ENCODE measurements at places on chromosomes 12 and 14.

- no peak for DNase-seq
Measured at GRCh38 chr14:104274806-104275205, 136.4 kb downstream of the KIF26A start.

DNA sequence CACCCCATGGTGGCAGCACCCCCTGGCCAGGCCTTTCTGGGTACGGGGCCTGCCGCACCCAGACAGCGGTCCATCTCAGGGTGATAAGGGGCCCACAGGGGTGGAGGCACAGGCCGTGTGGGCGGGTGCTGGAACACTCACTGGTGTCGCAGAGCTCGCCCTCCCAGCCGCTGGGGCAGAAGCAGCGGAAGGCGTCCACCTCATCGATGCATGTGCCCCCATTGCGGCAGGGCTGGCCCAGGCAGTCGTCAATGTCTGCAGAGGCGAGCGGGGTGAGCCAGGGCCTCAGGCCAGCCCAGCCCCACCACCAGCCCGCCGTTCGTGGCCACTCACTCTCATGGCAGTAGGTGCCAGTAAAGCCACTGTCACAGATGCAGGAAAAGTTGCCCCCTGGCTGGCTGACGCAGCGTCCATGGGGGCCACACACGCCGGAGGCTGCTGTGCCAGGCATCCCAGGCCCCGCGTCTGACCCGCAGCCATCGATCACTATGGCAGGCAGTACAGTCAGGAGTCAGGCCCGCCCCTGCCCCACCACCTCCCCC lies 19.9 kb downstream of the JAG2 start:
- no peak for DNase-seq

GRCh38 chr12:32897687-32898573 lies 1.4 kb upstream of the PKP2 start:
- no peak for DNase-seq

DNA sequence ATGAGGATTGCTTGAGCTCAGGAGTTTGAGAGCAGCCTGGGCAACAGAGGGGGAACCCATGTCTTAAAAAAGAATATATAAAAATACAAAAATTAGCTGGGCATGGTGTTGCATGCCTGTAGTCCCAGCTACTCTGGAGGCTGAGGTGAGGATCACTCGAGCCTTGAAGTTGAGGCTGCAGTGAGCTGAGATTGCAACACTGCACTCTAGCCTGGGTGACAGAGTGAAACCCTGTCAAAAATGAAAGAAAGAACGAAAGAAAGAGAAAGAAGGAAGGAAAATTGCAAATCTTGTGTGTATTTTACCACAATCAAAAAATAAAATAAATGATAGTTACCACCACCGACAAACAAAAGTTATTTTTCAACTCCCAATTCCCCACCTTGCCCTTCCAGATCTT lies 45.3 kb downstream of the SPRING1 start:
- DNase-seq = no peak

- no peak for DNase-seq
Measured at GRCh38 chr14:64349741-64350490, 38.2 kb upstream of the MTHFD1 start.

- no peak for DNase-seq
Measured at GRCh38 chr12:1937481-1938224, 19.2 kb upstream of the CACNA2D4 start.

DNA sequence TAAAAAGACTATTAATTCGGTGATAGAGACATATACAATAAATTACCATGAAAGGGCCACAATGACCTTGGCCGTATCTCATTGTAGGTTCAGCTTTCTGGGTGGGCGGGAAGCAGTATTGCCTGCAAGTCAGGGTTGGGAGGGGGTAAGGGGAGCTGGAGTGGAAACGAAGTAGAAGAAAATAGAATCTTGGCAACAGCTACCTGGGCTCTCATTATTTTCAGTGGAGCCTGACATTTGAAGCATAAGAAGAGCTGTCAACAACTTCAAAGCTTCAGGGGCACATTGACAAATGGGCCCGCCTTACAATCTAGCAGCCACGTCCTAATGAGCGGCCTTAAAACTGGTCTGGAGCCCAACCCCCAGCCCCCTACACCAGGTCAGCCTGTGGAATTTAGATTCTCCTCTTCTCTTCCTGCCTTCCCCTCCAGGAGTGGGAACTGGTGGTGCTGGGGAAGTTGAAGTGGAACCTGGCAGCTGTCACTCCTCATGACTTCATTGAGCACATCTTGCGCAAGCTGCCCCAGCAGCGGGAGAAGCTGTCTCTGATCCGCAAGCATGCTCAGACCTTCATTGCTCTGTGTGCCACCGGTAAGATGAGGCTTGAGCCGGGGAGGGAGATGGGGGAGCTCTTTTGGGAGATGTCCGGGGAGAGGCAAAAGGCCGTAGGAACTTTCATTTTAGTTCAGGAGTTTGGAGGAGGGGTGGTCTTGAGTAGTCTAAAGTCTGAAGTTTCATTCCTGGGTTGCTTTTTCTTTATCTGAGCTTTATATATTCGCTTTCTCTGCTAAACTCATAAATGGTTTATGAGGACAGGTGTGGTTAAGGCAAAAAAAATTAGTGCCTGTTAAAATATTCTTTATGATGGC lies 5.0 kb downstream of the CCND2 start:
- no peak for DNase-seq

DNA sequence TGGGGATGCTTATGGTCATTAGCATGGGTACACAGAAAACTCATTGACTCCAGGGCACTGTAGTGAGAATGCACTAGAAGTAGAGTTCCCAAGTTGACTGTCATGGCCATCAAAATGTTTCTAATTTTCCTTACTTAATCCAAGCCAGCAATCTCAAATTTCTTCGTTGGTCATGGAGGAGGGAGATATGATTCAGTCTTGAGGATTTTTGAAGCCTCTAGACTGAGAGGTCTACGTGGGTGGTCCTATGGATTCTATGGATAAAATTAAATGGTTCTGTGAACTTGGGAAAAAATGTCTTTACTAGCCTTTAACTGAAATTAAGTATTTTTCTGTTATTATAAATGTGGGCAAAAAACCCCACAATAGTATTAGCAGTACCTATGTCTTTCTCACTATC lies 508.5 kb downstream of the FUT8 start:
- DNase-seq = no peak

DNA sequence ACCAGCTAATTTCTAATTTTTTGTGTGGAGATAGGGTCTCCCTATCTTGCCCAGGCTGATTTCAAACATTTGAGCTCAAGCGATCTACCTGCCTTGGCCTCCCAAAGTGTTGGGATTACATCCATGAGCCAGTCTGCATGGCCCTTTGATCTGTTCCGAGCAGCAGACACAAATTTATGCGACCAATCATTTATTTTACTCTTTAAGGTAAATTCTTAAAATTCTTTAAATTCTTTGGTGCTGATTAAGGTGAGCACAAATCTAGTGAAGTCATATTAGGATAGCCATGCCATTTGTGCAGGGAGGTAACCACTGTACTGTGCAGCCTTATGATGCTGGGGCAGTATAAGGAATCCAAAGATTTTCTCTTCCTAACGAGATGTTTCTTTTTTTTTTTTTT lies 135.7 kb downstream of the SRGAP1 start:
- DNase-seq = no peak

DNA sequence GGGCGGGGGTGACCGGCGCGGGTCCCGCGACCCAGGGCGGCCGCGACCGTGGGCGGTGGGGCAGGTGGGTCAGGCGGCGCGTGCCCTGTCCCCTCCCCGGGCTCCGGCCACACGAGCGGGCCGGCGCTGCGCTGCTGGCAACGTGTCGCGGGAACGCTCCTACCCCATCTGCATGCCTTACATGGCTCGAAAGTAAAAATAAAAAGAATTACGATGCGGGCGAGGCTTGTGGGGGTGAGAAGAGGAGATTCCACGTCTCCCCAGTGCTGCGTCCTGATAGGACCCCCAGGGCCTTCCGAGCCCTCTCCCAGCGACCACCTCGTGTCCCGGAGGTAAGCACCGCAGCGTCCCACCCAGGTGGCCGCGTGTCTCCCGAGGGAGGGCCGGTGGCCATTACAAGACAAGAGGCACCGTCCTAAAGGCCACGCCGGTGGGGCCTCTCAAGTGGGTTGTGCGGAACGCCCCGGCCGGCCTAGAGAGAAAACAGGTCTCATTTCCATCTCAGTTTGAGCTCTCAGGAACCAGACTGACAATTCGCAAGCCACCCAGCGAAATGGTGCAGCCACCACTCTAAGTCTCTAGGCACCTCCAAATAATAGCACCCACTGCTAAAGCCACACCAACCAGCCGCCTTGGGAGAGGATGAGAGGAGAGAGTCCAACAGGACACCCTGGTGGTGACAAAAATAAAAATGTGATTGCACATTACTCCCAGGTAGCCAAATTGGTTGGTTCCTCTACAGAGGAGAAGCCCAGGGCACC lies 612 bp upstream of the FOXN3 start:
- DNase-seq = peak; percentile 62

DNA sequence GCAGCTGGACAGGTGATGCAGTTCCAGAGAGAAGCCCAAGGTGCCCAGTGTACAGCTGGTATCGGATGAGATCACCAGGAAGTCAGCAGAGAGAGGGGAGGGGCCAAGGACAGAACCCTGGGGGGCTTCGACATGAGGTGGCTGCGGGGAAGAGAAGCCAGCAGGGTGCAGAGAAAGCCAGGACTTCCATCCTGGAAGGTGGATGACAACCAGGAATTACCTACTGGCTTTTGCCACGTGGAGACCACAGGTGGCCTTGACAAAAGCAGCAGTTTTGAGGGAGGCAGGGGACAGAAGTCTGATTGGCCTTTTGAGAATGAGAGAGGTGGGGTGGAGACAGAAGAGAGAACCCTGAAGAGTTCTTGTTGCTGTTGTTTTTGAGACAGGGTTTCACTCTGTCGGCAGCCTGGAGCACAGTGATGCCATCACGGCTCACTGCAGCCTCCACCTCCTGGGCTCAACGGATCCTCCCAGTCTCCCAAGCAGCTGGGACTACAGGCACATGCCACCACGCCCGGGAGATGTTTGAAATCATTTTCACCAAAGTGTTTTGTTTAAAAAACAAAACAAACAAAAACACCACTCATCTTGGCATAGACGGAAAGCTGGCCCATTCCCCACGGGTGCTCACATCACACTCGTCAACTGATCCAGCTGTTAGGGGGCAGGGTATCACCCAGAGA lies 35.2 kb downstream of the CDC42BPB start:
- DNase-seq = no peak

GRCh38 chr12:130438243-130438620 lies 100.5 kb downstream of the PIWIL1 start:
- DNase-seq = no peak

GRCh38 chr12:49345825-49346658 lies 646 bp upstream of the DNAJC22 start:
- DNase-seq = no peak

- DNase-seq = no peak
Measured at GRCh38 chr14:46432516-46432915, 219.1 kb downstream of the RPL10L start.

DNA sequence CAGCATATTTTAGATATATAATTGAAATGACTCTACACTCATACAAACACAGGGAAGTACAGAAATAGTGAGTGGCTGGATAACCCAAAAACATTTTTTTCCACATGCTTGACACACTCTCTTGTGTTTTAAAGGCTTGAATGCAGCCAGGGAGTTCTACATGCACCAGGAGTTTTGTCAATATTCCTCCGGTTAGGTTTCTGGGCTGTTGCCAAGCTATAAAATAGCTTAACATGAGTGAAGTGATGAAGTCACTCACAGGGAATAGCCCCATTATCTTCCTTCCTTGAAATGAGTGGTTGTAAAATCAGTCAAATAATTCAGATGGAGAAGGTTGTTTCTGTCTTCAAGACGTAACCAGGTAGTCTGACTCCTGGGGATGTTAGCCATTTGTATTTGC lies 582.7 kb downstream of the SLC6A15 start:
- DNase-seq = no peak

DNA sequence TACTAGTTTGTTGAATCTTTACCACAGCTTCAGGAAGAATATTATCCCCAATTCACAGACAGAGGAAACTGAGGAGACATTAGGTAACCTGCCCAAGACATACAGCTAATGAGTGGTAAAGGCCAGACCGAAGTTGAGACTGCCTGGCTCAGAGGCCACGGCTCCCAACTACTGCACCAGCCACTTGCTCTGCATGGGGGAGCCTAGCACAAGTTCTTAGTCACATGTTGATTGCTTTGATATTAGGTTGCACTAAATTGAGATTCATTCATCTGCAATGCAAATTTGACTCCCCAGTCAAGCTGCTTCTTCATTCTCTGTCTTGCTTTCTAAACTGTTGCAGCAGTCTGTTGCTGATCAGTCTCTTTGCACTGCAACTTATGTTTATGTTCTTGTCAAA lies 25.9 kb upstream of the POLR3B start:
- DNase-seq = no peak

- no peak for DNase-seq
Measured at GRCh38 chr14:88128816-88129215, 123.9 kb downstream of the GPR65 start.

DNA sequence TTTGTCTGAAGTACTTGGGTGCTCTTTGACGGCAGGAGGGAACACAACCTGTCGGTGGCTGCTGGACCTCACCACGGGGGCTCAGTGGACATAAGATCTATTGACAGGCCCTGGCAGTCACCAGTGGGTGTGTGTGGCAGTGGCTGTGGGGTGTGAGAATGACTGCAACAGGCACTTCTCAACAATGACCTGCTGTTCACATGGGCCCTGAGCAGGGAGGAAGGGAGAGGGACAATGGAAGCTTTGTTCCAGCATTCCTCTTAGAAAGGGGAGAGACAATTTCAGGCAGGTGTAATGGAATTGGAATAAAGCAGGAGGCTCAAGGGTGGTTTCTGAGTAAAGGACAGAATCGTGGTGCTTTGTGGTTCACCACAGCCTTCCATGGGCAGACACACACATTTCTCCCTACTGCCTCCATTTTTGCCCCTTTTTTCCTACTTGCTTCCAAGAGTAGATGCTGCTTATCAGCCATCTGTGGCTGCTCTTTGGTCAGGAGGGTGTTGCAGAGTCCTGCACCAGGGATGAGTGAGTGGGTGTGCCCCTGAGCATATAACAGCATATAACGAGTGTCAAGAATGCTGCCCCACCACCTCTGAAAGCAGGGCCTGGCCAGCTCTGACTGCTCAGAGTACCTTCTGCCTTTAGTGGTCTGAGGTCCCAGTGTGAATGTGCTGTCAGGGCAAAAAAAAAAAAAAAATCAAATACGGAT lies 267.7 kb downstream of the RASSF9 start:
- DNase-seq = no peak

GRCh38 chr12:1695886-1696670 lies 5.2 kb downstream of the ADIPOR2 start:
- no peak for DNase-seq

DNA sequence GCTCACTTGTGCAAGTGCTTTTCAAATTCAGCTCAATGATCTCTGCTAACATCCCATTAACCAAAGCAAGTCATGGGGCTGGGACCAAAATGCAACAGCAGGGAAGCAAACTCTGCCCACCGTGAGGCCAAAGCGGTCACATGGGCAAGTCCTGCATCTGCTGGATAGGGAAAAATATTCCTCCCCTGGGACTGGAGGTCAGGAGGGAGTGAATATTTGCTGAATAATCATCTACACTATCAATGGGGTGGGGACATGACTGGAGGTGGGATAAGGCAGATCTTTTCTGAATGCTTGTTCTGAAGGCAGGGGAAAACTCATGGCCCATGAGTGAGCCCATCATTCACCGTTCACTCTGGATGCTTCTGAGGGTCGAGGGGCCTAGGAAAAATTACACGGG lies 45.1 kb upstream of the VRK1 start:
- DNase-seq = no peak

Data from esophagus squamous epithelium (tissue), 5 donors.